ENCODE measurements at places on chromosomes 4 and X.

GRCh38 chrX:20913760-20914159 is 460.5 kb upstream of the CNKSR2 start:
- DNase-seq = no peak

- DNase-seq = no peak
These were observed 220.7 kb downstream of the TACR3 start for GRCh38 chr4:103499094-103499493.

DNA sequence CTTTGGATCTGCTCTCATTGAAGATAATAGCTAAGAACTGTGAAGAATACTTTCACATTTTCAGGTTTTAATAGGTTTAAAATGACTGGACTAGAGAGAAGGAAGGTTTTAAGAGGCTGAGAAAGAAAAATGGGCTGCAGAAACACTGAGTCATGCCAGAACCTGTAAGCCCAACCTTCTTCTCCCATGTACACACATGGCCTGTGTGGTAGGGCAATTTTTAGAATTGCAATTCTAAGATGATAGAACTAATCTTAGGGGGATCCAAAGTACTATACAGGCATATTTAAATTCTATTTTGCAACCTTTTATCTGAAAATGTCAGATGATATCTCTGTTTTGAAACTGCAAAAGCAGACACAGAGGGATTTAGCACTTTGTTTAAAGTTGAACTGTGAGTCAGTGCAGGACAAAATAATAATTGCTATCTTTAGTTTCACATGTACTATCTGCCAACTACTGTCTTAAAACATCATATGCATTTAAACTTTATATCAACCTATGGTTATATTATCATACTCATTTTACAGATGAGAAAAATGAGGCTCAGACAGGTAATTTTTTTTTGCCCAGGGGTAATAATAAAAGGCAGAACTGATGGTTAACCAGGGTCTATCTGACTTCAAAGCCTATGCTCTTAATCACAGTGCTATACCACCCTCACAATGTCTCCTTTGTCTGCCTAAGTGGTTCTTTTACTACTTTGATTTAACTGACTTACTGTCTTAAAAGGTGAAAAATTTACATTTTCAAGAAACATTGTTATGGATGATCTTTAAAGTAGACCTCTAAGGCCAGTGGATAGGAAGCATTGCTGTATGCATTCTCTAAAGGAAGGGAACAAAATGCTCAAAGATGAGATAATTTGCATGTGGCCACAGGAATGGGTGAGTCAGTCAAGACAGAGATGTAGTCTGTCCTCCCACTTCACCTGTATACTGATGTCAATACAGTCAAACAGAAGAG is 4.3 kb downstream of the TMPRSS11E start:
- DNase-seq = no peak

DNA sequence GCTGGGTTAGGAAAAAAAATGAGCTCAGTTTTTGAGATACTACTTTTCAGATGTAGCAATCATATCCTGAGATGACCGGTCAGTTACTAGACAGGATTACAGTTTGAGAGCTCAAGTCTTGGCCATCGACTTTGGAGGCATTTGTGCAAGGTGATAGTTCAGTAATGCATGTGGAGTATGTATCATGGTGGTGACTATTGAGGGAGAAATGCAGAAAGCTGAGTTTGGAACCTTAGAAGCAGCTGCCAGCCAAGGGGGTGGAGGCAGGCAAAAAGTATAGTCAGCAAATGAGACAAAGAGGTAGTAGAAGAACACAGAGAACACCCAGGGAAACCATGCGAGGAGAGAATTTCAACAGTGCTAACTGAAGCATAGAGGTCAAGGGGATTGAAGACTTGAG is 48.7 kb upstream of the SLC4A4 start:
- DNase-seq = no peak

GRCh38 chrX:16142246-16142558 is 18.8 kb downstream of the GRPR start:
- DNase-seq = no peak

DNA sequence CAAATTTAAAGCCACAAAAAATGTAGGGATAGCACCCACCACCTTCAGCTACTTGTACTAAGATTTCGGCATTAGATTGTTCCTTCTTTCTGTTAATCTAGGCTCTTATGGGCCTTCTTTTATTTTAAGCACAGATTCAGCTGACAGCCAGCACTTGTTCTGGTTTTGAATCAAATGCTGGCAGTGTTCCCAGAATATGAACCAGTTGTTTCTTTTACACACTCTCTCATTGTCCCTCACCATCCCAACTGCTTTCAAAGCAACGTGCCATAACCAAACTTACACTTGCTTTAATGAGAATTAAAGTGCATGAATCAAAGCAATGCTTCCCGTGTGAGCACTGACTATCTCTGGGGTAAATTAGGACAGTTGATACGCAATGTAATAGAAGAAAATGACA is 744.5 kb upstream of the FAM241A start:
- DNase-seq = peak; percentile 47

DNA sequence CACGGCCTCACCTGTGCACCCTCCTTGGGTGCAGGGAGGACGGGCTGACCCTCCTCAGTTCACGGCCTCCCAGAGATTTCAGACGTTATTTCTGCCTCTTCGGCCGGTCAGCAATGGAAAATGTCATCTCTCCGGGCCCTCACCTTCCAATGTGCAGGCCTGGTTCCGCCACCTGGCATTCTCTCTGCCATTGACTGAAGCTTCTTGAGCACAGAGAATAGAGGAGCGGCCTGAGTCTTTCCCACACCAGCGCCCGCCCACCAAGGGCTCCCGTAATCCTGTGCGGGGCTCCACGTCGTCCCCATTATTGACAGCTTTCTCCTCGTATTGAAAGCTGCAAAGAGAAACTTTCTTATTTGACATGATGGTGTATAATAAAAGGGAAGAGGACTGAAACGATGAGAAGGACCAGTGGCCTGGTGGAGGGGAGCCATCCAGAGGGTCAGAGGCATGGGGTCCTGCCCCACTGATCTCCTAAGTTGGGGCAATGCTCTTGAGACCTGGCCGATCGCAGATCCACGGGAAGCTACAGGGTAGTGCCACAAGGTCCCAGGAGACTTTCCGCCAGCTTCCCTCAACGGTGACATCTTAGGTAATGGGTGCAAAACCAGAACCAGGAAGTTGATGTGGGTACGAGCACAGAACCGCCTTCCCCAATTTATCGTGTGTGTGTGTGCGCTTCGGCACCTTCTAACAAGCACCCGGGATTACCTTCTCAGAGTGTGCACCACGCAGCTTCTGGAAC is 20.6 kb downstream of the HTRA3 start:
- DNase-seq = no peak

DNA sequence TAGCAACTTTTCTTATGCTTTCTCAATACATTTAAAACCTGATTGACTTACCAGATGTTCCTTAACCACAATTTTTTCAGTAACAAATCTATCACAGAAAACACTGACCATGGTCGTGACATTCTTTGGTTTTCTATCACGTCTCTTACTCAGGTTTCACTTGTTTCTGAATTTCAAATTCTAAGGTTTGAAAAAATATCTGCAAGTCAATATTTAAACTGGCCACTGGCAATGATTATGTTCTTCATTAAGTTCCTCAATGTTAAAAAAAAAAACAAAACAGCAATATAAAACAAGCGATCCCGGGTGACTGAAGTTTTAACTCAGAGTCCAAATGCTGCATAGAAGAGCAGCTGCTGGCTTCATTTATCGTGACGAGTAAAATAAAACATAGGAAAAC is 128.9 kb downstream of the RBM47 start:
- no peak for DNase-seq

DNA sequence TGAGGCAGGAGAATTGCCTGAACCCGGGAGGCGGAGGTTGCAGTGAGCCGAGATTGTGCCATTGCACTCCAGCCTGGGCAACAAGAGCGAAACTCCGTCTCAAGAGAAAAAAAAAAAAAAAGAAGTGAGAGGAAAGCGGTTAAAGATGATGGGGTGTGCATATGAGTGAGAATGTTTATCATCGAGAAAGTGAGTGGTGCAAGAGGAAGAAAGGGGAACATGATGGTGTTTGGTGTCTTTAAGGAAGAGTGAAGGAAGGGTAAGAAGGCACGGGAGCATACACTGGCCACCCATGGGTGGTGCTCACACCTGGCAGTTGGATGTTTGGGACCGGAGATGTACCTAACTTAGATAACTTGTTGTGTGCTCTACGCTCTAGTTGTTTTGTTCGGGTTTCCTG is 62.2 kb downstream of the STOX2 start:
- no peak for DNase-seq

- no peak for DNase-seq
These were observed 67.2 kb upstream of the TENM3 start for GRCh38 chr4:182175788-182176519.

DNA sequence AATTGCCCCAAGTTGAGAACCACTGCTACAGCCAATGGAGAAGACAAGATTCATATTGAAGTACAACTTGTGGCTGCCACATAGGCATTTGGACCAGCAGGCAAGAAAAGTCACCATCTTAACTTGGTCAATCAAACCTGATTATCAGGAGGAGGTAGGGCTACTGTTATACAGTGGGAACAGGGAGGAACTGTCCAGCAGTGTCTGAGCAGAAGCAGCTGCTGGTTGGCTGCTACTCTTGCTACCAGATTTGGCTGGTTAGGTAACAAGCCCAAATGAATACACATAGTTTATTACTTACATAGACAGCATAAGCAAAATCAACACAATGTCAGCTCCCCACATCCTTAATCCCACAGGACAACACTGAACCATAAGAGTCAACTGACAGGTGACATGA is 39.4 kb downstream of the ATP1B4 start:
- DNase-seq = no peak

GRCh38 chrX:118143578-118143977 is 27.0 kb upstream of the KLHL13 start:
- no peak for DNase-seq

DNA sequence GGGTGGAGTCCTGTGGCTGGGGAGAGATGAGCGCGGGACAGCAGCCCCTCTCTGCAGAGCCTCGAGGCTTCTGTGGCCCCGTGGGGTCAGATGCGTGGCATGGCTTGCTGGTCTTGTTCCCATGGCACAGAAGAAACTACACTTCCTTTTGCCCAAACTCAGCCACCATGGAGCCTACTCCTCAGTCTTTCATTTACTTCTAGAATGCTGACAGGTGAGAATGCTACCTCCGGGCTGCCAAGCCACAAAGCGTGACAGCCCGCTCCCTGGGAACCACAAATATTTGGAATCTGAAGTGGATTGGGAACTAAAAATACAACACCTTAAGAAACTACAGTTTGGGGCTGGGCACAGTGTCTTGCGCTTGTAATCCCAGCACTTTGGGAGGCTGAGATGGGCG is 98.0 kb downstream of the TRAPPC11 start:
- no peak for DNase-seq

DNA sequence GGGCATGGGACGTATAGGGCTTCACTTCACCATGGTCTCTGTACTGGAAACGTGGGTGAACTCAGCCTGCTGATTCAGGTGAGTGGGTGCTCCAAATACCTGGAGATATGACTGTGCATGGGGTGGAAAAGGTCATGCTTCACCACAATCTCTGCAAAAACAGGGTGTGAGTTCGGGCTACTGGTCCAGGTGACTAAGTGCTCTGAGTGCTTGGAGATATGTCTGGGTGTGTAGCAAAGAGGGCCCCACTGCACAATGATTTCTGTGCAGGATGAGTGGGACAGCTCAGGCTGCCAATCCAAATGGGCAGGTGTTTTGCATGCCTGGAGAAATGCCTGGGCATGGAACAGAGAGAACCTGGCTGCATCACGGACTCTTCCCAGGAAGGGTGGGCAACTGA is 11.2 kb upstream of the CPXCR1 start:
- DNase-seq = no peak

- DNase-seq = no peak
These were observed 1.7 kb upstream of the PCDH10 start for GRCh38 chr4:133147286-133147821.

- no peak for DNase-seq
These were observed 936 bp downstream of the TMEM144 start for GRCh38 chr4:158211222-158211621.

- DNase-seq = no peak
These were observed 663.2 kb upstream of the HTR2C start for GRCh38 chrX:113920661-113921060.

DNA sequence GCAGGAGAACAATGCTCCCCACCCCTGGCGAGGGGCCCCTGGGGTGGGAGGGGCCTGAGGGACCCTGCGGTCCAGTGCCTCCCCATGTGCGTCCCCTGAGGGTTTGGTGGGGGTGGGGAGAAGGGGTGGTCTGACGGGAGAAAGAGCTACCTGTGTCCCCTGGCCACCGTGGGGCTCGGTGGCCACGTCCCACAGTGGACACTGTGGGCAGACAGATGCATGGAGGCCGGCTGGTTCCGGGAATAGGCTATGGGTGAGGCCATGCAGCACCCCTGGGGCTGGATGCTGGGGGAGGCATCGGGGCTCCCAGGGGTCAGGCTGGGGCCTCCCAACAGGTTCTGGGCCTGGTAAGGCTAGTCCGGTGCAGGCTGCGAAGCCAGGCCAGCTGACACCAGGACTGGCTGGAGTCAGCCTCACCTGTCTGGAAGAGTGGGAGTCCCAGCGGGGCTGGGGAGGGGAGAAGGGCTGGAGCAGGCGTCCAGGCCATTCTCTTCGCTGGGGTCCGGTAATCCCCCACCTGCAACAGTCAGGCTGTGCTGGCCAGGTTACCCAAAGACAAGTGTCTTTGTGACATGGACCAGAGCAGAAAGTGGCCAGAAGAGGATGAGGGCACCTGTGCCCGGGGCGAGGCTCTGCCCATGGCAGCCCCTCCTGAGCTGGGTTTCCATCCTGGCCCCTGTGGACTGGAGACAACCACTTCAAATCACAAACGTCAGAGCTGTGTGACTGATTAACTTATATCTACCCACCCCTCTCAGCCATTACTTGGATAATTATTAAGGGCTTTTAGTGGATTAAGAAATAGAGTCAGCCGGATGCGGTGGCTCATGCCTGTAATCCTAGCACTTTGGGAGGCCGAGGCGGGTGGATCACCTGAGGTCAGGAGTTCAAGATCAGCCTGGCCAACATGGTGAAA is 1.4 kb upstream of the FAM53A start:
- DNase-seq = no peak

DNA sequence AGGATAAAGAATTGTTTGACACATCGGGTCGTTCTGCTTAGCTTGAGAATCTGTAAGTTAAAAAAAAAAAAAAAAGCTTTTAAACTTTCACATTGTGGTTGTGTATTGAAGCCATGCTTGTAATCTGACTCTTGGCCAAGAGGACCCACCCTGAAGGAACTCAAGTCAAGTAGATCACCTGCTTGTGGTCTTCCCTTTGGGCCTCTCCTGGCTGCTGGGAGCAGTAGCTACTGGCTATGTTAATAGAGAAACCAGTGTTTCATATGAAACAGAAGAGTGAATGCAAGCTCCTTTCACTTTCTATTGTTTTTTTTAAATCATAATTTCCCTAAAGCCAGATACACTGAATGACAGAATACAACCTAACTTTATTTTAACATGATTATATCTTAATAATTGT is 402.4 kb upstream of the NDST4 start:
- DNase-seq = no peak

GRCh38 chrX:154605566-154605965 is 13.5 kb downstream of the CTAG1B start:
- no peak for DNase-seq

- DNase-seq = no peak
These were observed 17.3 kb upstream of the BBS12 start for GRCh38 chr4:122715221-122715620.

Measured in forelimb muscle (tissue), 1 donor.